Omental fat pad (tissue), 4 donors: ENCODE measurements at places on chromosomes 2 and 18. TPM values are rescaled to one million over a fixed set of nuclear protein-coding genes. Genes with fewer than 3 reads are reported as not detected.

Gene POTEF
- total RNA-seq = not detected

Gene CIB4
- total RNA-seq = not detected

GRCh38 chr2:138846216-138846821 is 66.1 kb upstream of the NXPH2 start:
- no peak for DNase-seq

Gene RGPD4
- not detected for total RNA-seq

- DNase-seq = no peak
Observed at GRCh38 chr2:159600752-159601151, 15.6 kb downstream of the BAZ2B start.
